Kidney (tissue), 22 donors: ENCODE measurements at places on chromosomes 5 and 9. TPM values are rescaled to one million over a fixed set of nuclear protein-coding genes. Genes with fewer than 3 reads are reported as not detected.

DNA sequence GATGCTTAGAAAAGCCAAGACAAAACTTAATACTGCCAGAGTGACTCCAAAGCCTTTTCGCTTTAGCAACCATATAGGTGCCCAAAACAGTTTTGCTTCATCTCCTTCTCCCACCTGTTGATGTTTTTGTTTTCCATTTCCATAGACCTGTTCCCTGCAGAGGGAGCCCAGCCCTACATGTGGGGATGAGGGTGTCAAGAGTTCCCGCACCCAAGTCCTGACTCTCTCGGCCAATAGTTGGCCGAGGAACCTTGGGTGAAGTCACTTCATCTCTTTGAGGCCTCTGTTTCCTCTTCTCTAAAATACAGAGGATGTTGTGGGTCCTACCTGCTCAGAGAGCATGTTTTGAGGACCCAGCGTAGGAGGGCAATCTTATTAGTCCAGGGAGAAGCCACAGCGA lies 38.5 kb upstream of the LCP2 start:
- H3K4me1 ChIP-seq: peaks cover 2% of the 10 kb centered on the region
- H3K36me3 ChIP-seq: no peaks in the 10 kb centered on the region
- H3K4me3 ChIP-seq: no peak overlapping the region
- no peaks in the 10 kb centered on the region for H3K27me3 ChIP-seq
- no peak for DNase-seq

DNA sequence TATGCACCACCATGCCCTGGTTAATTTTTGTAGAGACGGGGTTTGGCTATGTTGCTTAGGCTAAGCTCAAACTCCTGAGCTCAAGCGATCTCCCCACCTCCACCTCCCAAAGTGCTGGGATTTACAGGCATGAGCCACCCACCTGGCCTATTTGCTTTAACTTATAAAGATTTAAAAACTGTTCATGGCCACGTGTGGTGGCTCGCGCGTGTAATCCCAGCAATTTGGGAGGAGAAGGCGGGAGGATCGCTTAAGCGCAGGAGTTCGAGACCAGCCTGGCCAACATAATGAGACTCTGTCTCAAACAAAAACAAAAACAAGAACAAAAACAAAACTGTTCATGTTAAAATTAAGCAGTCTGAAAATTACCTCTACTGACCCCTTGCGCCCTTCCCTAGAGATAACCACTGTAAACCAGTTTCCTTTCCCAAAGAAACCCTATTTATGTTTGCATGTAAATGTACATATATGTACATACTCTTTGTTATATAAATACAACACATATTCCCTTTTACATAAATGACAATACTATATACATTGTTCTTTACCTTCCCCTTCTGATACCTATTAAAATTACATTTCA lies 1.5 kb downstream of the AK6 start:
- no peaks in the 10 kb centered on the region for H3K27me3 ChIP-seq
- peaks cover 8% of the 10 kb centered on the region for H3K36me3 ChIP-seq
- H3K4me1 ChIP-seq: no peaks in the 10 kb centered on the region
- H3K4me3 ChIP-seq: no peak overlapping the region
- no peak for DNase-seq

DNA sequence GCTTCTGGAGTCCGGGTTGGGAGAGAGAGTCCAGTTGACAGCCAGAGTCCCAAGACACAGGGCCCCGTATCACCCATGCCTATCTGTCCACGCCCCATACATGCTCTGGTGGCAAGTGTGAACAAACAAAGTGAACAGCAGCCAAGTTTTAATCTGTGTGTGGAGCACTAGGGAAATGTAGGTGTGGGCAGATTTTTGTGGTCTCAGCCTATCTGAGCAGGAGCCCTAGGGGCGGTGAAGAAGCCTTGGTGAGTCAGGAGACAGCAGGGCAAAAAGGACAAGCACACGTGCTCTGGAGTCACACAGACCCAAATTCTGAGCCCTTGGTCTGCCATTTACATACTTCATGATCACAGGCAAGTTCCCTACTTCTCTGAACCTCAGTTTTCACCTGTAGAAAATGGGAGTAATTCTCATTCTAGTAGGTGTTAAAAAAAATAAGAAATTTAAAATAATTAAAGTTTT lies 23.2 kb downstream of the EGR1 start:
- DNase-seq: no peak
- no peaks in the 10 kb centered on the region for H3K4me1 ChIP-seq
- no peak overlapping the region for H3K4me3 ChIP-seq
- no peak overlapping the region for H3K27ac ChIP-seq

DNA sequence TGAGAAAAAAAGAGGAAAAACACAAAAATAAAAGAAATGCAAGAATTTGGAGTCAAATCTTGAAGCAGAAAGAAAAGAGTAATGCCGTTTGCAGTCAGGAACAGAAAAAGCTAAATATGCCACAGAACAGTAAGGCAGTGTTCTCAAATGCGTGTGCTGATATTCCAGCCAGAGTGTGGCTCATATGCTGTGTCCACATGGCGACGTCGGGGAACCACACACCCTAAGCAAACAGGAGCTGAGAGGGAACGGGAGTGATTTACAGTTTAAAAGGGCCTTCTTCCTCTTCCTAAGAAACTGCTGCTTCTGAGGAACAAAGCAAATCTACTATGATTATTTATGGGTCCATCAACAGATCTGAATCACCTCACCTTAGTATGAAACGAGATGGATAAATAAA lies 42.7 kb downstream of the DDX31 start:
- no peaks in the 10 kb centered on the region for H3K4me1 ChIP-seq
- H3K4me3 ChIP-seq: no peak overlapping the region
- no peaks in the 10 kb centered on the region for H3K27me3 ChIP-seq
- H3K27ac ChIP-seq: no peak overlapping the region

The ELL2 gene
- total RNA-seq: 37.2 TPM

DNA sequence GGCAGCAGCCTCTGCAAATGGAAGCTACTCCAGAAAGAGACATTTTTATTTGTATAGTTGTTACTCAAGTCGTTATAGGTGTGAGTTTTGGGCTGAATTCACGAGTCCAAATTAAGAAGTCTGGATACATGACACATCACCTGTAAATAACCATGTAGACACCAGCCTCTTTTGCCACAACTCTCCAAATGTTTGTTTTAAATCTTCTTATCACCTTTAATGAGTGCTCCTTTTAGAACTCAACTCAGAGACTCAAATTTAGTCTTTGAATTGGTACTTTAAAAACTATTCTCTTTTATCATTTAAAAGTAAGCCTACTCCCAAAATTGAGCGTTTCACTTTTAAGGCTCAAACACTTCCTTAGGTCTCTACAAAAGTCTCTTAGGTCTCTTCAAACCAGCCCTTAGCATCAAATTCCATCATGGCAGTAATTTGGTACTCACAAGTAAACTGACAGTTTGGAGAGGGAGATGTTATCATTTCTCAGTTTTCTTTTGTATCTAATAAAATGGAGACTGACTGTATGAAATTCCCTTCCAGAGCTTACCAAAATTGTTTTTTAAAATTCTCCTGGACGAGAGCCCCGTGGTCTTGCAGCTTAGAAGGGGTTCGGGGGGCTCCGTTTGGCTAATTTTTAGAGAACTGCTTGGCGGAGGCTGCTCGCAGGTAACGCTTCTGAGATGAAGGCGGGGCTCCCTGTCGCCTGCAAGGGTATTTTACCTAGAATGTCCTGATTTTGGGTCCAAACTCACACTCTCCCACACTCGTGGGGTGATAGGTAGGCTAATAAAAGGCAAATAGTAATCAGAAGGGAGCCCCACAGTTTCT lies 194.6 kb downstream of the MEF2C start:
- no peaks in the 10 kb centered on the region for H3K4me1 ChIP-seq
- H3K36me3 ChIP-seq: no peaks in the 10 kb centered on the region
- H3K27ac ChIP-seq: no peak overlapping the region
- no peak for DNase-seq
- H3K27me3 ChIP-seq: peaks cover 88% of the 10 kb centered on the region

DNA sequence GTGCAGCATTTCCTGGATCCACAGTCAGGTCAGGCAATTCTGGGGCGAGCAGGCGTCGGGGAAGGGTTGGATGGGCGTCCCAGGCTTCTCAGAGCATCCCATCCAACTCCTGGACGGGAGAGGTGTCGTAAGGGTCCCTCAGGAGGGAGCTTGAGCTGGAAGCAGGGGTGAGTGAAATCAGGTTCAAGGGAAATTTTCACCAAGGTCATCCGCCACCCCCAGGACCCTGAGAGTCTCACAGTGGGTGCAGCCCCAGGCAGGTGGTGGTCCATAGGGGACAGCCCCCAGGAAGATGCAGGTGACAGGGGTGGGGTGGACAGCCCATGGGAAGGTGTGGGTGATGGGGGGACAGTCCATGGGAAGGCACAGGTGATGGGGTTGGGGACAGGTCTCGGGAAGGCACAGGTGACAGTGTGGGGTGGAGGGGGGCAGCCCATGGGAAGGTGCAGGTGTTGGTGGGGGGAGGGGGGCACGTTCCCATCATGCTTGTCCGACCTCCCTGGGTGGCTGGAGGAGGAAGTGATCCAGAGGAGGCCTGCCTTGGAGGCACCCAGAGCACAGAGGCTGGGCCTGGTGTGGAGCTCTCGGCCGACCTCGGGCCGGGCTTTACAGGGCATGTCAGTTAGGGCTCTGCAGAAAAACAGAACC lies 48.9 kb downstream of the AHRR start:
- no peaks in the 10 kb centered on the region for H3K36me3 ChIP-seq
- no peak overlapping the region for H3K4me3 ChIP-seq
- no peaks in the 10 kb centered on the region for H3K4me1 ChIP-seq
- no peak for DNase-seq
